ENCODE measurements at places on chromosomes 6 and 20.

DNA sequence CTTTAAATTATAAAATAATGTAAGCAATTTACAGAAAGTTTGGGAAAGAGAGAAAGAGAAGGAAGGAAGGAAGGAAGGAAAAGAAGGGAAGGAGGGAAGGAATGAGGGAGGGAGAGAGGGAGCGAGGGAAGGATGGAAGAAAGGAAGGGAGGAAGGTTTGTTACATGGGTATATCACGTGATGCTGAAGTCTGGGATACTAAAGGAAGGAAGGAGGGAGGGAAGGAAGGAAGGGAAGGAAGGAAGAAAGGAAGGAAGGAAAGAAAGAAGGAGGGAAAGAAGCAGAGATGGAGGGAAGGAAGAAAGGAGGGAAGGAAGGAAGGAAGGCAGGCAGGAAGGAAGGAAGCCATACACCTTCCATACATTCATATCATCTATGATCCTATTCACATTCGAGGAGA lies 48.9 kb upstream of the GCM1 start:
- DNase-seq = no peak

- no peak for DNase-seq
Measured at GRCh38 chr6:18245642-18246041, 18.7 kb downstream of the DEK start.

DNA sequence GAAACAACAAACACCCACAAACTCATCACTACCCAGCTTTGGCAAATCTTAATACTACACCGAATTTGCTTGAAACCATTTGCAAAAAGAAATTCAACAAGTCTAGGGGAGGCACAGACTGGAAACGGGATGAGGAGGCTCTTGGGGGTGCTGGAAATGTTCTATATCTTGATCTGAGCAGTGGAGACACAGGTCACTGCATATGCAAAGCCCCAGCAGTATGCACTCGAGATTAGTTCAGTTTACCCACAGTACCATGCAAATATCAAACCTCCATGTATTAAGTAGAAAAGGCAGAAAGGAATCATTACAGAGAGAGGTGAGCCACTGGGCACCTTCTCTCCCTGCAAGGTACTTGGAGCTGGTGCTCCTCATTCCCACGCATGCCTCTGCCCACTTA lies 75.9 kb downstream of the PREX1 start:
- DNase-seq = no peak

GRCh38 chr20:50182346-50182745 lies 8.3 kb upstream of the CEBPB start:
- DNase-seq = no peak

- no peak for DNase-seq
Measured at GRCh38 chr20:58911970-58912369, 59.5 kb downstream of the GNAS start.

- DNase-seq = no peak
Measured at GRCh38 chr6:74467533-74468215, 738.2 kb downstream of the COL12A1 start.

DNA sequence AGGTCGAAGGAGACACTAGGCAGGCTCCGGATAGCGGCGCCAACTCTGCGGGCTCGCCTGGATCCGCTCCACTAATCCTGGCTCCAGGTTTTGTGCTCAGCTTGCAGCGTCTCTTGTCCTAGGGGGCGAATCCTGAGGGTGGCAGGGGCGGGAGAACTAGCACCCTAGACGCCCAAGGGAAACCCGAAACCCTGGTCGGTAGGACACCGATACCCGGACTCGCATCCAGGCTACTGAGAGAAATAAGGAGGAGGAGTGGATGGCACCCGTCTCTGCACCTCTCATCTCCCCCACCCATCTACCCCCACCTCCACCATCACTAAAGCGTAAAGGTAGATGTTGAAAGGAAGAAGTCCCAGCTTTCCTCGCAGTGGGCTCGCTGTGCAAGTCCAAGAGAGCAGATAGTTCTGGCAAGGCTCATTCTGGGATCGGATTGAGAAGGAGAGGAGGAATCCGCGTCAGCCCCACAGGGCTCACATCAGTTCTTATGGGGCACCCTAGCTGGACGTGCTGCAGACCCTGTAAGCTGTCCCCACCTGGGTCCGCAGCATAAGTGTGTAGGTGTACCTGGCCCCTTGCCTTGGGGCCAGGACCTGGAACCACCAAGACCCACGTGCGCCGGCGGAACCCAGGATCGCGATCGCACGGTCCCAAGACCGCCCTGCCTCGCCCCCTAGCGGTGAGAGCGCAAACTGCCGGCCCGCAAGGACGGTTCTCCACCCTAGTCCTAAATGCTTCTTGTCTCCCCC lies 6.9 kb downstream of the SLC32A1 start:
- DNase-seq = peak; percentile 69

GRCh38 chr20:15396026-15396425 lies 1058.6 kb upstream of the FLRT3 start:
- no peak for DNase-seq

DNA sequence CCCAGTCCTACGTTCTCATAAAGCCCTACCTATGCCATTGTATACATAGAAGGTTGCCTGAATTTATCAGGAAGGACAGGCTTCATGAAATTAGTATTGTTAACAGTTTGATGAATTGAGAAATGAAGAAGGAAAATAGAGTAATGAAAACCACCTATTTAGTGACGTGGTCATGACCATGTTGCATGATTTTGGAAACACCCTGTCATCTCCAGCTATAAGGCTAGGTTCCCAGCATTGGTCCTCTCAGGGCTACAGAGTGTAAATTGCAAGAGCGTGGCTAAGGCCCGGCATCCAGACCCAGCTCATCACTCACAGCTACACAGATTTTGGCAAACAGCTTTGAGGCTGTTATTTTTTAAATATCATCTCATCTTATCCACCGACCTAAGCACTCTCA lies 203.6 kb downstream of the MEI4 start:
- no peak for DNase-seq

DNA sequence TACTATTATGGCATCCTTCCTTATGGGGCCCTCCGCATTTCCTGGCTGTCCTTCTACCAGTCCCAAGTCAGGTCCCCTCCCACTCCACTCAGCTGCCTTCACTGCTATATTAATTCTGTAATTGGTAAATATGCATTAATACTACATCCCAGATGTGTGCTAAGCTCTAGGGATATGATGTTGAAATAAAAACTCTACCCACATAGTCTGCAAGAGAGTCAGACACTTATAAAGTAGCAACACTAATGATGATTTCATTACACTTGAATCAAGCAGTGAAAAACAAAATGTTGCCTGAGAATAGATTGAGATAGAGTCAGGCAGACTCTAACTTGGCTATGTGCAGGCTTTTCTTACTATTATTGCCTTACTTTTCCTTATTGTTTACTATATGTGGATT lies 62.4 kb downstream of the AIG1 start:
- DNase-seq = no peak

DNA sequence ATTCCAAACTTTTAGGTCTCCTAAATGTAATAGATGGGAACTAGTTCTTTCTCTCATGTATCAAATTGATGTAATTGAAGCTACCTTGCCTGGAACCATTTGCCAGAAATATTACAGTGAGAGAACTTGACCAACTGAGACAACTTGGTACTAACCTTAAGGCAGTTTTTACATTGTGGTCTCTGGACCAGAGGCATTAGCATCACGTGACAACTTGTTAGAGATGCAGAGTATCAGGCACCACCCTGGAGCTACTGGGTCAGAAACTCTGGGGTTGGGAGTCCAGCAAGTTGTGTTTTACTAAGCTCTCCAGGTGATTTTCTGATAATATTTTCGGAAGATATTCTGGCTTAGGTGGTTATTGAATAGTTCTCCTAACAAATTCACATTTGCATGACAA lies 982.1 kb upstream of the SLC35B3 start:
- DNase-seq = no peak

DNA sequence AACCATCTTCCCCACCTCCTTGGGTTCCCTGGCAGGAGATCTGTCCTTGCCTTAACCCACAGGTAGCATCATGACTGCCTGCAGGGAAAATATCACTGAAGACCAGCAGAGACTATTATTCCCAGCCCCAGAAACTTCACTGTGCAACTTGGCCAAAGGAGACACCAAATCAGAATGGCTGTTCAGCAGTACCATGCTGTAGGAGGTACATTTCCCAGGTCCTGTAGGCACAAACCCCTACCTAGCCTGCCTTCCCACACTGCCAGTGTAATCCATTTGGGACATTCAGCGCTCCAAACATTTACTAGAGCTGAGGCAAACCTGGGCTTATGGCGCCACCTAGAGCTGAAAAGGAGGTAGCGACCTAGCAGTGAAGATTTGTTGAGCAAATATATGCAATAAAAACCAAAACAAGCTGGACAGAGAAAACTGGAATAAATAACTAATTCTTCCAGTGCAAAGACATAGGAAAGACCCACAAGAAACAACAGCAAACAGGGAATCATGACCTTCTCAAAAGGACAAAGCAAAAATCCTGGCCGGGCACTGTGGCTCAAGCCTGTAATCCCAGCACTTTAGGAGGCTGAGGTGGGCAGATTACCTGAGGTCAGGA lies 60.3 kb downstream of the VTA1 start:
- peak; percentile 30 for DNase-seq

DNA sequence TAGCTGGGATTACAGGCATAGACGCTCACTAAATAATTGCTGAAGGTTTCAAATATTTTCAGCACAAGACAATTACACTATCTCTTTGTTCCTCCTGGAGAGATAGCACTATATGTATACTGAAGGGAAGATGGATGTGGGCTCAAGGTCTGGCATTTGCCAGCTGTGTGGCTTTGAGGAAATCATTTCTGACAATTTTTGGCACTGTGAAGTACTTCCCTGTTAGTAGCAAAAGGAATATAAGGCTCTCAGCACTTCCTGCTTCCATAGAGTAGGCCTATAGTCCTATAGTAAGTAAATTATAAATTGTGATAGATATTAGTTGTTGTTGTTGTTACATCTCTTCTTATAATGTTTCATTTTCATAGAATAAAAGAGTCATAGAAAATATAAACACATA lies 271.1 kb downstream of the SAMD5 start:
- DNase-seq = no peak

GRCh38 chr6:7249946-7250643 lies 62.9 kb downstream of the SSR1 start:
- no peak for DNase-seq

DNA sequence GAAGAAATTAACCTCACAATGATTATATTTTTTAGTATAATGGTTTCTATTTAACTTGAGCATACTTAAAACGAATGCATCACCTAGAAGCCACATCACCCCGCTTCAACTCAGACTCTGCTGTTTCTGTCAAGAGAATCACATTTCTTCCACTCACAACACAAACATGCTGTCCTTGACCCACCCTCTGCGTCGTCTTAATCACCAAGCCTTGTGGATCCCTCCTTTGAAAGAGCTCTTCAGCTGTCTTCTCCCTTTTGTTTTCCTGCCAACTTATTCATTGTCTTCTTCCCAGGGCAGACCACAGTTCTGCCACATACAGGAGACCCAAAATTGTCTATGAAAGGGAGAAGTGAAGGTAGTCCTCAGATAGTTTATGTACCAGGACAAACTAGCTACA lies 595.6 kb upstream of the AGPAT4 start:
- no peak for DNase-seq

DNA sequence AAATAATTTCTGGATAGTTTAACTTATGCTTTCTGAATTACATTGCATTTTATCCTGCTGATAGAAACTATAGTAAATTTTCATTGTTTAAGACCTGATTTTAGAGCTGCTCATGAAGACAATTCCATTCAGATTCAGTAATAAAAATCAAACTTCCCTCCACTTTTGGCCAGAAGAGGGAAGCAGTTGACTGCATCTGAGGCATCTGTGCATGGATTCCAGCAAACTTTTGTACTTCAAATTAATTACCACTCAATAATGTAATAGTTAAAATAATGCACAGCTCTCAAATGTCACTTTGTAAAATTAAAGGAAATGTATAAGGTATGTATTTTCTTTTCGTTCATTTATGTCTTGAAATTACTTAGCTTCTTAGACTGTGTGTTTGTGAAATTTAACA lies 64.2 kb upstream of the SLC35B3 start:
- no peak for DNase-seq

DNA sequence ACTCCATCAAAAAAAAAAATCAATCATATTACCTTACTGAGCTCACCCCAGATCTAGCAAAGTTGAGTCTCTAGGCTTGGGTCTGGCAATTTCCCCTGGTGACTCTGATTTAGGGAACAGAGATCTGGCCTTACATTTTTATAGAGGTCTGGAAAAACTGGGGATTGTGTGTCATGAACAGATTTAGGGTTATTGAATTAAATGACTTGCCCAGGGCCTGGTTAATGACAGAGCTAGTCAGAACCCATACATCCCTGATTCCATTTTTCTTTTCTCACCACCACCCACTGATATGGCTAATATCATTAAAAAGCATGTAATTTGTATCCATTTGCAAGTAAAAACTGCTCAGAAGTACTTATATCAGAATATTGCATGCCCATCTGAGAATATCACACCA lies 163.4 kb upstream of the OGFRL1 start:
- DNase-seq = no peak

DNA sequence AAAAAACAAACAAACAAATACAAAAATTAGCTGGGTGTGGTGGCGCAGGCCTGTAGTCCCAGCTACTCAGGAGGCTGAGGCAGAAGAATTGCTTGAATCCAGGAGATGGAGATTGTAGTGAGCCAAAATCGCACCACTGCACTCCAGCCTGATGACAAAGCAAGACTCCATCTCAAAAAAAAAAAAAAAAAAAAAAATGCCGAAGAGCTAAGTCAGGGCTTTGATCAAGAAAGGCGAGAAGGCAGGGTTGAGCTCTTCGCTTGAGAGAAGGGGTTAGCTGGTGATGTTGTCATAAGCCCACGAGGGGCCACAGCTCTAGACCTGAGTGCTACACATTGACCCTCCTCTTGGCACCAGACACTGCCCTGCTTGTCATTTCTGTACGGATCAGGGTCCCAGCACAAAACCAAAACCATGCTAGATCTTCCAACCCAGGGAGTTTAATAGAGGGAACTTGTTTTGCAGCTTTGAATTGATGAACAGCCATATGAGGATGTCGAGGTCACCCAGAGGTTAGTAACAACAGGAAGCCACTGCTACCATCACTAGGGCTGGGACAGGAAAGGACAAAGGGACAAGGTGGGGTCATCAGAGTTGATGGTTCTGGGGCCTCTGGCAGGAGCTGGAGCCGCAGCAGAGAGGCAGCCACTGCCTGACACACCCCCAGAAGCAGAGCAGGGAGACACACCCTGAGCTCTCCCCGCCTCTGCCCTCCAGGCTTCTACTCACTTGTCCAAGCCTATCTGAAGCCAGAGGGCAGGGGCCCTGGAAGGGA lies 122.7 kb downstream of the SNX5 start:
- DNase-seq = peak; percentile 68

DNA sequence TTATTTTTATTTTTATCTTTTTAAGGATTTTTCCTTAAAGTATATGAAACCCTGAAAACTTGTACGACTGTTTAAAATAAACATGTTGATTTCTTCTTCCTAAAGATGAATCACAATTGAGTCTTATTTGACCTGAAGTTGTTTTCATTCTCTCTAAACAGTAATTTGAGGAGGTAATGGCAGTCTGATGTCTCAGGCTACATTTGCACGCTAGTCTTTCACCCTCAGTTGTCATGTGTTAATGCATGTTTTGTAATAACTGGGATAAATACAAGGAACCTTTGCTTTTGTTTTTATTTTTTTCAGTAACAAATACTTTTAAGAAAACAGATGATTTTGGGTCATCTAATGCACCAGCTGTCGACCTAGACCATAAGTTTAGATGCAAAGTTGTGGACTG lies 55.2 kb downstream of the SCAND1 start:
- DNase-seq = no peak

Measured in transverse colon (tissue), 4 donors.